CMK (cell line): ENCODE measurements at places on chromosomes 16 and 17.

- no peak for DNase-seq
Measured at GRCh38 chr17:7823581-7824001, 10.4 kb upstream of the KDM6B start.

- no peak for DNase-seq
Measured at GRCh38 chr16:63385714-63386432, 1349.6 kb upstream of the CDH8 start.

- DNase-seq: no peak
Measured at GRCh38 chr17:61371179-61371578, 28.5 kb upstream of the TBX2 start.

DNA sequence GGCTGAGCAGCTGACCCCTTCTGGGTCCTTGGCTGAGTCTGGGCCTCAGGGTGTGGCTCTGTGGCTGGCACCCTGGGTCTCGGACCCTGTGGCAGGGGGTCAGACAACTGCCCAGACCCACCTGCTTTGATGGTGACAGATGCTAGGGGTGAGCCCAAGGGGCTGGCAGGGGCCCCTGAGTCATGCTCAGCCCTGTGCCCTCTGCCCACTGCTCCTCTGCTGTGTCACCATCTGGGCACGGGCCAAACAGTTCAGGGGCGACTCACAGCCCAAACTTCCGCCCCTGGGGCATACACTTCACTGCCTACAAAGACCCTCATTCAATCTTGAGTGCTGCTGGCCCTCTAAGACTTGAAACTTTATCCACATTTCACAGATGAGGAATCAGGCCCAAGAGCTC lies 5.7 kb downstream of the ADGRG1 start:
- DNase-seq: no peak

- no peak for DNase-seq
Measured at GRCh38 chr17:77856551-77857305, 101.8 kb upstream of the TNRC6C start.

GRCh38 chr16:68866933-68867332 lies 23.6 kb downstream of the TANGO6 start:
- DNase-seq: no peak

DNA sequence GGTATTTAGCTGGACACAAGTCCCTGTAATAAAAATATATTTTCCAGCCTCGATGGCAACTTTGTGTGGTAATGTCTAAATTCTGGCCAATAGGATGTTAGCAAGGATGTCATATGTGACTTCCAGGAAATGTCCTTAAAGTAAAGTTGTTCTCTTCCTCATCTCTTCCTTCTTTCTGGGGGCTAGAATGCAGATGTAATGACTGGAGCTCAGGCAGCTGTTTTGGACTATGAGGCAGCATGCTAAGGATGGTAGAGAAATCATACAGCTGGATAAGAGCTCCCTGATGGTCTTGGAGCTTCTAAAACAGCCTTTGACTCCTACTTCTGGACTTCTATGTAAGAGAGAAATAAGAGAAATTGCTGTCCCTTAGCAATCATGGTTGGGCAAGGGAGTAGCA lies 16.9 kb upstream of the MAPT start:
- DNase-seq: no peak

GRCh38 chr16:12349936-12350850 lies 373.7 kb downstream of the SNX29 start:
- no peak for DNase-seq

- DNase-seq: no peak
Measured at GRCh38 chr17:42386777-42387657, 1.2 kb downstream of the STAT3 start.

DNA sequence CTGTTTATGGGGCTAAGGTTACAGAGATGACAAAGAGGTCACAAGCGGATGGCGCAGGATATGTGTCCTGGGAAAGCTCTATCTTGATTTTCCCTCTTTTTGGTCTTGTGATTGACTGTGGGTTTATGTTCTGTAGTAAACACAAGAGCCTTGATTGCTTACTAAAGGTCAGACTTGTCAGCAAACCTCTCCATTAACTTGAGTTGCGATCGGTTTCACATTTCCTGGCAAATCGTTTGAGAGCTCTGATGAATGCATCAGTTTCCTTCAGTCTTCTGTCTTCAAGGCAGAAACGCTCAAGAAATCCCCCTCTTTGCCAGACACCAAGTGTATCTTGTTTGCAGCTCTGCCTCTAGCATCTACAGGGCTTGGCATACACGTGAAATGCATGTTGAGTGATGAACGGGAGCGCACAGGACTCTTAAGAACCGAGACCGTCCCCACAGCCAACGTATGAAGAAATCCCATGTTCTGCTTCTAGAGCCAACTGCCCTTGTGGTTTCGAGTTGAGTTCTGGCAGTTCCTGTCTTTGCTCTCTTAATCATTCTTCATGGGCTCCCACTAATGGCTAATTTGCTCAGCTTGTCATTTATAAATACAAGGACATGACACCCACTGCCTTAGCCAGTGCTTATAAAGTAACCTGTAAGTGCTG lies 143.3 kb downstream of the PITPNC1 start:
- DNase-seq: no peak

GRCh38 chr17:78973792-78974520 lies 5.8 kb downstream of the LGALS3BP start:
- DNase-seq: no peak

DNA sequence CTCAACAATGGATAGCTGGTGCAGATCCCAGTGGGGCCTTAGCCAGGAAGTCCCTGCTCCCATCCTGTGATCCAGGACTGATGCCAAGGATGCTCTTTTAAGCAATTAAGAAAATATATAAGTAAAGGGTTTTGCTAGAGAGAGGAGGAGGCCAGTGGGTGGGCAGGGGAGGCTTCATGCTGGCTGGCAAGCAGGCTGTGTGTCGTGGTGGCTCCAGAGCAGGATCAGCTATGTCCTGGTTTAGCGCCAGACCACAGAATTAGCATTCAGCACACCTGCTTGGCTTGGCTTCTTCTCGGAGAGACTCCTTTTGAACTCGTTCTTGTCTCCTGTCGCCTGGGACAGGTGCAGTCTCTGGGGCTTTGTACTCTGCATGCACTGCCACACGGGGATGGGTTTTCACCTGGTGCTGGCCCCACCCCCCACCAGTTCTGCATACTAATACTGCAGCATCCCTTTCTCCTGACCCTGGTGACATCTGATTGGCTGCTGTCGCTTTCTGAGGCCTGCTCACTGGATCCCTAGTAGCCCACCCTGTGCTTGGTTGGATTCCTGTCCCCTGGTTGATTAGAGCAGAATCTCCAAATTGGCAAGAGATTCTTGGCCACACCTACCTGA lies 66.1 kb downstream of the PLD6 start:
- no peak for DNase-seq

DNA sequence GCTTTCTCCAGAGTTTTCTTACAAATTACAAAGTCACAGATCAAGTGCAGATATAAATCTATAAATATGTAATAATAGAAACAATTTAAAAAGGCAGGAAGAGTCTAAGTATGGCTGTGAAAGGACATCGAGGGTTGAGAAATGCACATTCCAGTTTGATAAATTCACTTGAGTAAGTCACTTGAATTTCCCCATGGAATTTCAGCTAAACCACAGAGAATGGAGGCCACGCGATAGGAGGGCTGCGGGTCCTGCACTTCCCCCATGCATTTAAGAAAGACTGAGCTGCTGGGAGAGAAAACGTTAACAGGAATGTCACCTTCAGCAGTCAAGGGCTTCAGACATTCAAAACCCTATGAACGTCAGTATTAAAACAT lies 6.1 kb upstream of the MXRA7 start:
- no peak for DNase-seq

DNA sequence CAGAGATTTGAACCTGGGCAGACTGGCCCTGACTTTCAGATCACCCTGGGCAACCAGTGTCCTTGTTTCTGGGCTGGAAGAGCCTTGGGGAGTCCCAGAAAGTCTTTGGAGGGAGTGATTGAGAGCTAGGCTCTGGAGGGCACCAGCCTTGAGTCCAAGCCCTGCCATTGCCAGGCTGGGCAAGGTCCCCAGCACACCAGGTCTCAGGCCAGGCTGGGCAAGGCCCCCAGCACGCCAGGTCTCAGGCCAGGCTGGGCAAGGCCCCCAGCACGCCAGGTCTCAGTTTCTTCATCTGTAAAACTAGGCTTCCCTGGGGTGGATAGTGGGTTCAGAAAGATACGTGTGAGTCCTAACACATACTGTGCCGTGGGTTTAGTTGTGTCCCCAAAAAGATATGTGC lies 135.0 kb downstream of the IRF8 start:
- DNase-seq: no peak

DNA sequence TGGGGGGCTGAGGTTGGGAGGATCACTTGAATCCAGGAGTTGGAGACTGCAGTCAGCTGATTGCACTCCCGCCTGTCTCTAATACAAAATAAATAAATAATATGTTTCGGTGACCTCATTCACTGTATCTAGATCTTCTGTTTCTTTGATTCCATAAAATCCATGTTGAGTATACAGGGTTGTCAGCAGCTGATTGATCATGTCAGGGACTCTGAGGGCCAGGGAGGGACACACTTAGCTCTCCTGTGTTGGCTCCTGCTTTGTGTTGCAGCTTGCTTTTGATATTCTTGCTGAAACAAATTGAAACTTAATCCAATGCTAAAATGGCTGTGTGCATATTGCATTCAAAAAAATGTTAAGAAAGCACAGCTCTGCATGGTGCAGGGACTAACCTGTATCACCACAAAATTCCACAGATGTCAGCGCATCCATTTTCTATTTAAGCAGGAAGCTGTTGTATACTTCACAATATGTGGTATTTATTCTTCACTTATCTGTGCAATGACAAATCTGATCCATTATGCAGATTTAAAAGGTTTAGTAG lies 454.5 kb downstream of the CDH11 start:
- DNase-seq: no peak

GRCh38 chr17:12590417-12590816 lies 75.3 kb upstream of the MYOCD start:
- no peak for DNase-seq

- DNase-seq: no peak
Measured at GRCh38 chr16:54443352-54443751, 156.8 kb upstream of the IRX3 start.

GRCh38 chr17:79006046-79006445 lies 3.5 kb downstream of the CANT1 start:
- no peak for DNase-seq

DNA sequence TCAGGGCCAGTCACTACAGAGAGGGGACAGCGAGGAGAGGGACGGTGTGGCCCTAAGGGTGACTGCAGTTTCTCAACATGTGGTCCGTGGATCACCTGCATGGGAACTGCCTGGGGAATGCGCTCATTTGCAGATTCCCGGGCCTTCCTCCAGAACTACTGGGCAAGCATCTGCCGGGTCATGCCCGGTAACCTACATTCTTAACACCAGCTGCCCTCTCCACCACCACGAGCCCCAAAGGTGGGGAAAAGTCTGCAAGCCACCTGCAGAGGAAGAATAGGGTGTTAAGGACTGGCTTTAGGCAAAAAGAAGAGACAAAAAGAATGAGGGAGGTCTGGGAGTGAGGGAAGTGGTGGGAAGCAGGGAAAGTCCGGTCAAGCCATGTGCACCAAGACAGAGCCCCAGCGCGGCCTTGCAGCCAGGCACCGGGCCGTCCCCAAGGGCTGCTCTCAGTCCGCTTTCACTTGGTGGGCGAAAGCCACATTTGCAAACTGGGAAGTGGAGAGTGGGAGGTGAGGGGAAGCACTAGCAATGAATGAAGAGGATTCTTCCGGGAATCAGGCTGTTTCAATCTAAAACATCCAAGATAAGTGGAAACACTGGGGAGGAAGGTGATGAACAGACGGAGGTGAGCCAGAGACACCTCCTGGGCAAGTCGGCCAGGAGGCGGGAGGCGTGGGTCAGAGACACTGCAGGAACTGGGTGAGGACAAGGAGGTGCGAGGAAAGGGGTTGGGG lies 70.3 kb downstream of the N4BP1 start:
- no peak for DNase-seq

DNA sequence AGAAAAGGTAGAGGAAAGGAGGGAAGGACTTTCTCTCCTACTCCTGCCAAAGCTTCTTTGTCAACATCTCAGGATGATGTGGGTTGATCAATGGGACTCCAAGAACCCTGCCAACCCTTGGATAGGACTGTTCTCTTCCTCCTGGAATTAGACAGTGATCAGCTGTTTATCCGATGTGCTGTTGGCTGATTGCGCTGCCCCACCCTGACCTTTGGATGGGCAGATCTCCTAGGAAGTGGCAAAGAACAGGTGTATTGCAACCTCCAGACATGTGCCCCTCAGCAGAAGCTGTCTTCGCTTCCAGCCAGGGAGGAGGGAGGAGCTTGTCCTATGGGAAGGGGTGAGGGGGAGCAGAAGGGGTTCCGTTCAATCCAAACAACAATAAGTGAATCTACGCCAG lies 30.5 kb downstream of the SLC5A11 start:
- no peak for DNase-seq

DNA sequence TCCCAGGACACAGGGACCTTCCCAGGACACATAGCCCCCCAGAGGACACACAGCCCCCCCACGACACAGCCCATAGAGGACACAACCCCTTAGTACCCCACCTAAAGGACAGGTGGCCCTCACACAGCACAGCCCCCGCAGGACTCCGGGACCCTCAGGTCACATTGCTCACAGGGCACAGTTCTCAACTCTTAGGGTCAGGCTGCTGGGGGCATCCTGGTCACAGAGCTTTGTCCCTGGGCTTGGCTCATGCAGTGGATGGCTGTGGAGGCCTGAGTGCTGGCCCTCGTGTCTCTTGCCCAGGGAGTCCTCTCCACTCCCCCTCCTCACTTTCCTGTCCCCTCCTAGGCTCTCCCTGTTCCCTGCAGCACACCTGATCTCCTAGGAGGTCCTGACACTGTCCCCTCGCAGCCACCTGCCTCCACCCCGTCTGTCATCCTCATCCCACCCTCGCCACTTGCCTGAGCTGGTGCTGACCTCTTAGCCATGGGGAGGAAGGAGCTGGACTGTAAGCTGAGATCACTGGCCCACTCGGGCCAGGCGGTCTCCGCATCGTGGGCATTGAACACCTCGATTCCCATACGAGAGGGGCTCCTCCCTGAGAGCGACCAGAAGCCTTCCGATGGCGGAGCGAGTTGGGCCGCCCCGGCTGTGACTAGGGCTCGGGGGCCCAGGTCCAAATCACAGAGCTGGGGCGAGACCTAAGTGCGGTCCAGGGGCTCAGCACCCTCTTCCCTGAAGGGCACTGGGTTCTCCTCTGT lies 1.4 kb upstream of the WDR45B start:
- no peak for DNase-seq
